ENCODE measurements at places on chromosomes 7 and 10.
A peak's percentile ranks its signal among the peaks of the same experiment; 100 is the strongest.

DNA sequence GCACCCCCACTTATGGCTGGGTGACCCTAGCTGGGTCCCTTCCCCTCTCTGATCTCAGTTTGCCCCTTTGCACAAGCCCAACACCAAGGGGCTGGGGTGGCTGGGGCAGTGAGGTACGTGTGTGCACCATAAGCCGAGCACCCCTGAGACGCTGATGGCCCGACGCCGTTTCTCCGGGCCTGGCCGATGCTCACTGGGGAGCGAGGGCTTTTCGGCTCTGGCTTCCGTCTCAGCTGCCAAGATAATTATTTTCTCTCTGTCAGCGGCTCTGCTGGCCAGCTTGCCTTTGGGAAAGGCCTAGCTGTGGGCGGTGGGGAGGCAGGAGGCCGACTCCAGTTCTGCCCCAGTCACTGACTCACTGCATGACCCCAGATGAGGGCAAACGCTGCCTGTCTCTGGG, 91.0 kb downstream of the ZMIZ1 start:
- no peak for DNase-seq

GRCh38 chr7:143954135-143954534, 509 bp upstream of the OR2F1 start:
- no peak for DNase-seq

GRCh38 chr7:130894146-130894908, 160.3 kb upstream of the KLF14 start:
- DNase-seq = peak; percentile 69

DNA sequence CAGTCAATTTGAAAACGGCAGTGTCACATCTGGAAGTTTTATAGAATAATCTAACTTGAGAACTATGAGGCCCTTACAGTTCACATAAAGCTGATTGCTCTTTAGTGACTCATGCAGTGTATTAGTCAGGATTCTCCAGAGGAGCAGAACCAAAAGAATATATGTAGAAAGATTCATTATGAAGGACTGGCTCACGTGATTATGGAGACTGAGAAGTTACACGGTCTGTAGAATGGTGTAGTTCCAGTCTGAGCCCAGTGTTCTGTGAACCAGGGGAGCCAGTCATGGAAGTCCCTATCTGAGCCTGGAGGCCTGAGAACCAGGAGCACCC, 21.5 kb downstream of the RBM33 start:
- DNase-seq = no peak

Data from stimulated activated CD8-positive, alpha-beta memory T cell treated with anti-CD3 and anti-CD28 coated beads, Interleukin-4, amount 100 ng/mL, for 48 hours (primary cell).